ENCODE measurements at places on chromosomes 12 and 14.

GRCh38 chr14:33754261-33754660, 196.6 kb downstream of the EGLN3 start:
- no peak for DNase-seq

DNA sequence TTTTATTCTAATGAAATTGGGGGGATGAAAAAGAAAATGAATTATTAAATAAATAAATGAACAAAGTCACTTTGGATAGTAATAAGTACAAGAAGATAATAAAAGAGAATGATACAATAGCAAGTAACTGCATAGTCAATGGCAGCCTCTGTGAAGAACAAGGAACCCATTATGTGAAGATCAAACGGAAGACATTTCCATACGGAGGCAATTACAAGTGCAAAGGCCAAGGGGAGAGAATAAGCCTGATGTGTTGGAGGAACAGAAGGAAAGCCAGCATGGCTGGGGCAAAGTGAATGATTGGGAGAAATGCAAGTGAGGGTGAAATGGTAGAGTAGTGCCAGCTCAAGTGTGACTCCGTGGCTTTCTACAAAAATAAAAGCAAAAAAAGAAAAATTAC, 43.9 kb upstream of the CHPT1 start:
- DNase-seq = no peak

DNA sequence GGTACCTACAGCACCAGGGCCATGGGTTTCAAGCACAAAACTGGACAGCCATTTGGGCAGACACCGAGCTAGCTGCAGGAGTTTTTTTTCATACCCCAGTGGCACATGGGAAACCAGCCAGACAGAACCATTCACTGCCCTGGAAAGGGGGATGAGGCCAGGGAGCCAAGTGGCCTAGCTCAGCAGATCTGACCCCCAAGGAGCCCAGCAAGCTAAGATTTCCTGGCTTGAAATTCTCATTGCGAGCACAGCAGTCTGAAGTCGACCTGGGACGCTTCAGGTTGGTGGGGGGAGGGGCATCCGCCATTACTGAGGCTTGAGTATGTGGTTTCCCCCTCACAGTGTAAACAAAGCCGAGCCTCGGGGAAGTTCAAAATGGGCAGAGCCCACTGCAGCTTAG, 81.2 kb upstream of the CCDC175 start:
- DNase-seq = no peak

- no peak for DNase-seq
These were observed 194.2 kb downstream of the ADGRD1 start for GRCh38 chr12:131147894-131148293.

DNA sequence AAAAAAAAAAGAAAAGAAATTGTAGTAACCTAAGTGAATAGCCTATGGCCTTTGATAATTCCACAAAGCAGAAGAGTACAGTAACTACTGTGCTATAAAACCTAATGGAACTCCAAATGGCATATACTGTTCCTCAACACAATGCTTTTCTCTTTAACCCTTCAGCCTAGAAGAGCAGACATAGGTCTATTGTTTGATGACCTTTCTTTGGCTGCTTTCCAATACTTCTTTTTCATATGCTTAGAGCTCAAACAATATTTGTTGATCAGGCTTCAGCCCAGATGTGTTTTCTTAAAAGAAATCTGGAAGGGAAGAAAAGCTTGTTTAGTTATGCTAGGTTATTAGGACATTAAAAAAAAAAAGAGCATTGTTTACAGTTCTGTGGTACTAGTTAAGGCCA, 116.4 kb downstream of the NTN4 start:
- no peak for DNase-seq

- no peak for DNase-seq
These were observed 54.5 kb upstream of the HECTD1 start for GRCh38 chr14:31261859-31262731.

Measured in CD4-positive, alpha-beta T cell treated with Interleukin-15 for 4 hours (primary cell).